ENCODE measurements at places on chromosomes 11 and 22.
A peak's percentile ranks its signal among the peaks of the same experiment; 100 is the strongest.

- DNase-seq: no peak
Measured at GRCh38 chr11:35272391-35272902, 133.5 kb downstream of the CD44 start.

- no peak for DNase-seq
Measured at GRCh38 chr11:64784813-64785581, 6.7 kb upstream of the SF1 start.

- DNase-seq: peak; percentile 36
Measured at GRCh38 chr11:16812274-16812673, 73.8 kb downstream of the C11orf58 start.

- no peak for DNase-seq
Measured at GRCh38 chr22:44276706-44277356, 35.9 kb downstream of the SHISAL1 start.

GRCh38 chr11:18394928-18395734, 768 bp downstream of the LDHA start:
- no peak for DNase-seq

DNA sequence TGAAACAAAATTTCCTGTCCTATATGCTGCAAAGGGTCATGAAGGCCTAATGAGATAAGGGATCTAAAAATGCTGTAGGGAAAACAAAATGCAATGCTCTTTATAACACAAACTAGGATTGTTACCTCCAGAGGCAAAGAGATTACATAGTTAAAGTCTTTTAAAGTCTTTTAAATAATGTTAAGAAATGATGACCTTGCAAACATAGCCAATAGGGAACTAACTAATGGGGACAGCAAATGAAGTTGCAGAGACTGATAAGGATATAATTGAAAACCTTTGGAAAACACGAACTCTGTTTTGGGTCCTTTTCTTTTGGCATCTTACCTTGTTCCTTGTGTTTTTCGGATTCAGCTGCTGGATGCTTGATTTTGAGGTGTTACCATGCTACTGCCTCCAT, 485.9 kb downstream of the KCNA4 start:
- DNase-seq: no peak

DNA sequence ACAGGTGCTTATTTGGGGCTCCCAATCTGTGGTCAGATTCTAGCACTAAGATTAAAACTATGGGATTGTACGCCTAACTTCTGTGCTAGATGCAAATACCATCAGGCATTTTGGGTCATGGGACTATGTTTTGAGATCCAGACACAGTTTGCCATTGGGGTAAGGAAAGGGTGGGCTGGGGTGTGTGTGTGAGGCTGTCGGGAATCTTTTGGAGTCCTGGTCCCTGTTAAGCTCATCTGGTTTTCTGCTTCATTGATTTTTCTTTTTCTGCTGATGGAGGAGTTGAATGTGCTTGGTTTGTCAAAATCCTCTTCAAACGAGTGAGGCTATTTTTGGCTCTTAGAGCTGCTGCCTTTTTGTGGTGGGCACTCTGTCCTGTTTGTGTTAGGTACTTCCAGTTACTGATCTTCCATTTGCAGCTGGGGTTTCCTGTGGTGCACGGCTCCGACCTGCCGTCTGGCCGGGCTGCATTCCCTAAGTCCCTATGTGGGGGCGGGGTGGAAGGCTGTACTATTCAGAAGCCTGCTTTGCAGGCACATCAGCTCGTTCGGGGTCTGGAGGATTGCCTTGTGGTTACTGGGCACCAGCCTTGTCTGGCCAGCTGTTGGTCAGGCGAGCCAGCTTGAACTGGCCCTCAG, 2.9 kb downstream of the BCR start:
- DNase-seq: peak; percentile 76

DNA sequence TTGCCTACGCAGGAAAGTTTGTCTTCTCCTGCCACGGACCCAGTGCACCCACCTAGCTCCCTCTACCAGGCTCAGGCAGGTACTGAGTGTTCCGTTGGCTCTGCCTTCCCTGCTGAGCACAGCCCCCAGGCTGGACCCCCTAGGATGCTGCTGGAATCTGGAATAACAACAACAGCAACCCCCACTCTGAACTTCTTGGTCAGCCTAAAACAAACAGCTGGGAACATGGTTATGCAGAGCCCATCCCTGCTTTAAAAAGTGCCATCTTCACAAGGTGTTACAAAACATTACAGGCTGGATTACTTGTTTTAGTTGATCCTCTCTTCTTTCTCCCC, 1.8 kb downstream of the OPCML start:
- DNase-seq: no peak

- no peak for DNase-seq
Measured at GRCh38 chr11:72254299-72254993, 10.5 kb upstream of the PHOX2A start.

DNA sequence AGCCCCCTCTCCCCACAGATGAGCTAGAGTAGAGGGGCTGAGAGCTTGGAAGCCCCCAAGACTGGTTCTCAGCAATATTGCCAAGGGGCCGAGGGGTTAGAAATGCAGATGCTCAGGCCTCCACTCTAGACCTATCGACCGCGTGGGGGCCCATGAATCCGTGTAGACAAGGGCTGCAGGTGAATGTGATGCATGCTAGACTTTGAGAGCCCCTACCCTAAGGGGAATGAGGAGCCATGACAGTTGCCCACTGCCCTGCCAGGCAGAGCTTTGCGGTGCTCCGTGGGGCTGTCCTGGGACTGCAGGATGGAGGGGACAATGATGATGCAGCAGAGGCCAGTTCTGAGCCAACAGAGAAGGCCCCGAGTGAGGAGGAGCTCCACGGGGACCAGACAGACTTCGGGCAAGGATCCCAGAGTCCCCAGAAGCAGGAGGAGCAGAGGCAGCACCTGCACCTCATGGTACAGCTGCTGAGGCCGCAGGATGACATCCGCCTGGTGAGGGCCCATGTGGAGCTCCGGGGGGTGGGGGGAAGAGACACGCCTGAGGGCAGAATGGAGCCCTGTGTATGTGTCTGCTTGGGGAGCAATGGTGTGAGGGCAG, 1.3 kb downstream of the SSH3 start:
- DNase-seq: no peak

DNA sequence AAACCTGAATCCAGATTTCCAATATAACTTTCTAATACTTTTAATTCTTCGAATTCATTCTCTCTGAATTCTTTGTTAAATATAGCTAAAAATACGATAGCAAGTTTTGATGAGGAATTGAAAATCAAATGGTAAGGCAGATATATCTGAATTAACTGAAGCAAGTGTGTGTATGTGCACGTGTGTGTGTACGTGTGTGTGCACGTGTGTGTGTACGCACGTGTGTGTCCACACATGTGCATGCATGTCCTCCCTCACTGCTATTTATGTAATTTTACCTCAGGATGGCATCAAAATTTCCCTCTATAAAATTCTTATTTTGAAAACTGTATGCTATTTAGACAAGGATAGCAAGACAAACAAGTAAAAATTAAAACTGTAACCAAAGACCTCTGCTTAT, 961.3 kb upstream of the CNTN5 start:
- DNase-seq: no peak

- DNase-seq: no peak
Measured at GRCh38 chr22:49155770-49156580, 671.7 kb downstream of the BRD1 start.

DNA sequence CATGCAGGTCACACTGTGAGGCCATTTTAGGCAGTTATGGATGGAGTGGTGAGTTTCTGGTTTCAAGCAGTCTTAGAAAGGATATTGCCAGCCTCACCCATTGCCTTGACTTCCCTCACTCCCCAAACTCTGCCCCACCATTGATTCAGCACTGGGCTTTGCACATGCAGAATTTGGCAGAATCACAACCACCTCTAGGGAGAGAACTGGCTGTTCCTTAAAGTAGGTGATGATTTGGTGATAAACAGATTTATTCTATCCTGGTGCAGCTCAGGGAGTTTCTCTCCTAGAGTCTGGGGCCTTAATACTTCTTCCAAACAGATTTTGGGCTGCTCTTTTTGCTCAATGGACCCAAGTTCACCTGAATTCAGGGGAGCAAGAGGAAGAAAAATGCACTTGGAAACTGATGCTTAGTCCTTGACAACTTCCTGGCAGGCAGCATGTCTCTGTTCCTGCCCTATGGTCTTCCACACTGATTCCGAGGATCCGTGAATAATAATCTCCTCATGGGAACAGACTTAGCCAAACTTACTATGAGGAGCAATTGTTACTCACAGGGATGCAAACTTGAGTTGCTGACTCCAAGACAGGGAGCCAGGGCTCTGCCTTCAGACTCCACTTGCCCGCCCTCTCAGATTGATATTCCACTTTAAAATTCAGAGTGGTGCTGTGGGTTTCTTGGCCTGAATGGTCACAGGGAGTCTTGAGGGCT, 129.7 kb upstream of the PARVA start:
- DNase-seq: no peak

DNA sequence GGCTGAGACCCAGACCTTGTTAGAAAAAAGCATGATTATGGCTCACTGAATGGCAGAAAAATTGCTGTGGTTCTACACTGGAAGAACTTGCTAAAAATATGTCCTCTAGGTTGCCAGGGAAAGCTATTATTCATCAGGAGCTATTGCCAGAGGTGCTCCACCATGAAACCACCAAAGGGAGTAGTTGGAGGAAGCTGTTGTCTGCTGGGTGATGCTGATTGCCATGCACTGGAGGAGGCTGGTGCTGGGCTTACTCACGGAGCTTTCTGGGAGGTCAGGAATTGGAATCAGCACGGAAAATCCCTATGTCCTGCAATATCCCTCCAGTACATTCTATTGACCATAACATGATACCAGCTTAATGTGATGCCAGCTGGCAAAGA, 199.6 kb upstream of the ZBED5 start:
- DNase-seq: no peak

GRCh38 chr22:19800761-19801244, 40.2 kb downstream of the TBX1 start:
- DNase-seq: peak; percentile 26

DNA sequence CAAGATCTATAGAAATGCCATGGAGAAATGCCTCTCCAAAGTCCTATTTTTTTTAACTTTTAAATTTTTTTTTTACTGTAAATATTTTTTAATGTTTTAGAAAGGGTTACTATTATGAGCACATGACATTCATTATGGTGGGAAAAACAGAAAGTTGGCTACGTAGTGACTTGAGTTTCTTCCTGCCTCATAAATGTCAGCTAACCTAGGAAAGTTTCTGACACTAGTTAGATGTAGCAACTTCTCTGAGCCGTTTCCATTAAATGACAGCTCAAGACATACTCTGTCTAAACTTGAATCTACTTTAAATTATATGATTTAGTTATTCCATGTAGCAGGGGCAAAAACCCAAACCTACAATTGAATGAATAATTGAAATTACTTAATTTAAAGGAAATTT, 18.4 kb upstream of the CTSC start:
- no peak for DNase-seq

DNA sequence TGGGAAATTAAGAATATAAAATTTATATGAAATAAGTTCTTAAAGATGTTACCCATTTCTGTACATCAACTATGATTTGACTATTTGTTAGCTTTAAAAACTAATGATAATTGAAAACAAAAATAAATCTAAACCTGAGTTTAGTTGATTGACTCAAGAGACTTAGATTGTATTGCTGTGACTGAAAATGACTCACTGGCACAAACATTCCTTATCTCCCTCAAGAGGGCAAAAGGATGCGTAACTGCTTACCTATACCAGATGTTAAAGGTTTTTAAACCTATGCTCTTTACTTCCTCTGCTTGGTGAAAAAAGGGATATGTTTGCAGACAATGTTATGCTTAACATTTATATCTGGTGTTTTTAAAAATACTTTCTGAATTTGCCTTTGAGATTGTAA, 30.3 kb downstream of the ATM start:
- no peak for DNase-seq

DNA sequence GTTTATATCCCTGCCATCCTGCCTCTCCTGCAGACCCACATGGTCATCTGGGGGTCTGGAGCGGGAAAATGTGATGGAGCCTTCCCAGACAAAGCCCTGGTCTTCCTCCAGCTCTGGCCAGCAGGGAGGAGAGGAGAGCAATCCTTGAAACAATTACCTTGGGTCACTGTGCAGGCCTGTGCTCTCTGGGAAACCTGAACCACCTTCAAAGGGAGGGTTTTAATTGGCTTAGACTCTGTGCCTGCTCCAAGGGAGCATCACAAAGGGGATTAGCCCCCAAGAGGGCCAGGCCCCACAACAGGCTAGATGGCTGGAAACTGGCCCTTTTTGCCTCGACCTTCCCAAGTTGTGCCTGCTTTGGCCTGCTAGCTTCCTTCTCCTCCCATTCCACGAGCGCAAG, 351.9 kb downstream of the TENM4 start:
- no peak for DNase-seq

All from astrocyte of the spinal cord (primary cell).